Gastroesophageal sphincter (tissue), 4 donors: ENCODE measurements at places on chromosomes 1 and 21. TPM values are rescaled to one million over a fixed set of nuclear protein-coding genes. Genes with fewer than 3 reads are reported as not detected.
A peak's percentile ranks its signal among the peaks of the same experiment; 100 is the strongest.

Gene CASQ2
- 147 TPM for total RNA-seq

DNA sequence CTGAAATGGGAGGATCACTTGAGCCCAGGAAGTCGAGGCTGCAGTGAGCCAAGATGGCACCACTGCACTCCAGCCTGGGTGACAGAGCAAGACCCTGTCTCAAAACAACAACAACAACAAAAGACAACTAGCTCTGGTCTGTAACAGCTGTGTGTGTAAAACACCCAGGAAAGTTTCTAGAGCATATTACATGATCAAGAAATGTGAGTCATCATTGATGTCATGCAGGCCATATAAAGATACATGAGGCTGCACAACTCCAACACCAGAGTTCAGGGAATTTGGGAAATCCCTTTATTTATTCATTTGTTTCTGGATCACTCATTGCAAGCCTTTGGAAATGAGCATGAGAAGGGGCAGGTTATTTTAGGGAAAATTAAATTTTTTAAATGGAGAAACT, 50.3 kb upstream of the CTPS1 start:
- no peak for ATAC-seq

Gene ADAMTS1
- total RNA-seq: 132 TPM

DNA sequence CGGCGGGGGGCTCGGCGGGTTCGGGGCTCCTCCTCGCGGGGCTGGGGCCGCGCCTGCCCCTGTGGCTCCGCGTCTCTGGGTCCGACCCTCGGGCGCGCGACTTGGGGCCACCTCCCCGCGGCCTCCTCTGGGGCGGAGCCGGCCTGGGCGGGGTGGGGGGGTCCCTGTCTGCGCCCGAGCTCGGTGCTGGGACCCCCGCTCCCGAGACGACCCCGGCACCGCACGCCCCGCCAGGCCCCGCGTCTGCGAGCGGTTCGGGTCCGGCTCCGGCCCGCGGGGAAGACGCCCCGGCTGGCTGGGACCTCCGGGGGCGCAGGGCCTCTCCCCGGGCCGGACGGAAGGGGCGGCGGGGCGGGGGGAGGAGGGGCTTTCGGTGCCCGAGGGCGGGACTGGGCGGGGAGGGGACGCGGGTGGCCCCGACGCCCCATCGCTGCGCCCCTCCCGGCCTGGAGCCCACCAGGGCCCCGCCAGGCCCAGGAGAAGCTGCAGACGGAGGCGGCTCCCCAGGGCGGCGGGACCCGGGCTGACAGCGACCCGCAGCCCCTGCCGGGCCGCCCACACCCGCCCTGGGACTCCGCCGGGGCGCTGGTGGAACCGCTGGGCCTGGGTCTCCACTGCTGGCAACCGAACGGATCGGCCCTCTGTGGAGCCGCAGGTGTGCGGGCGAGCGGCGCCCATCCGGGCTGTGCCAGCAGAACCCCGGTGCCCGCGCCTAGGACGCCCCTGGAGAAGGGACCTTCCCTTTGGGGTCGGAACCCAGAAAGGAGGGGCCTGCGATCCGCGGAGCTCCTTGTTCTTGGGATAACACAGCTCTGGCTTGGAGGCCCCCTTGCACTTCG, 610 bp downstream of the COL6A2 start:
- peak; percentile 44 for ATAC-seq
